Activated CD4-positive, alpha-beta T cell treated with anti-CD3 and anti-CD28 coated beads, Interleukin-2, Interleukin-6, amounts not matched to agents 100 ng/mL and 50 ng/mL, durations not matched to agents 16 hours and 8 hours (primary cell): ENCODE measurements at places on chromosomes 13 and 19.

DNA sequence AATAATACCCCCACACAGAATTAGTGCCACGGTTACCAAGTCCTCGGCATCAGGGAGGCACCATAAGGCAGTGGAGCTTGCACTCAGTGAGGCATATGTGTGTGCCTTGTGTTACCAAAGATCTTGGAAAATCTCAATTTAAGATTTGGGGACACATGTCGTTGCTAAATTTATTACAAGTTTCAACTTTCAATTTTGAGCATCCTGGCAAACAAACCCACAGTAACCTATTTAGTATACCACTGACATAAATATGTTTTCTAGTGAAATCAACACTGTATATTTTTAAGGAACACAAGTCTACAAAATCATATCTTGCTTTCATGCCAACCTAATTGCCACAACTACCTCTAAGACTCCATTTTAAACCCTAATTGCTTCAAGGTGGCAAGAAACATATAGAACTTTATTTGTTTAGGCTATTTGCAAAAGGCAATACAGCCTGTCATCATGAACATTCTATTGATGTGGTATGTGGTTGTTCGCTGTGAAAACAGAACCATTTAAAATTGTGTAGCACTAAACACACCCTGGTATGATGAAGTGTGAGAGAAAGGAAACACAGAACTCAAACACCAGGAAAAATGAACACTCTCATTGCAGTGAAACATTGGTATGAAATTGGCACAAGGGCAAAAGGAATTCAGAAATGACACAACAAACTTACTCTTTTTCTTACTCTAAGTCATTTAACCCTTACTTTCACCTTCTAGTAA is 531.1 kb downstream of the IRS2 start:
- no peak for DNase-seq

DNA sequence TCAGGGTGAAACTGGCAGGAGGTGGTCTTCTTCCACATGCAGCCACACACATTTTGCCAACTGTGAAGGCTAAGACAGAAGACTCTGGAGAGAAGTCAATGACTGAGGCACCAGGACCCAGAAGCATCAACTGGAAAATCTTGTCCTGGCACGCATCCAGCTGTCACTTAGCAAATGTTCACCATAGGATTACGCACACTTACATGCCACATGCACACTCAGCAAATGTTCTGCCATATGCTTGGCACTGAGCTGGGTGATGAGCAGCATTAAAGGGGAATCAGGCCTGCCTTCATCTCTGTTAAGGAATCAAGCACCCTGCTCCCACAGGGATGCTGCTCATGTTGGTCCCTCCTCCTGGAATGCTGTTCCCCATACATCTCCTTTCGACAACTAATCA is 5.1 kb downstream of the ZNF599 start:
- DNase-seq = no peak

DNA sequence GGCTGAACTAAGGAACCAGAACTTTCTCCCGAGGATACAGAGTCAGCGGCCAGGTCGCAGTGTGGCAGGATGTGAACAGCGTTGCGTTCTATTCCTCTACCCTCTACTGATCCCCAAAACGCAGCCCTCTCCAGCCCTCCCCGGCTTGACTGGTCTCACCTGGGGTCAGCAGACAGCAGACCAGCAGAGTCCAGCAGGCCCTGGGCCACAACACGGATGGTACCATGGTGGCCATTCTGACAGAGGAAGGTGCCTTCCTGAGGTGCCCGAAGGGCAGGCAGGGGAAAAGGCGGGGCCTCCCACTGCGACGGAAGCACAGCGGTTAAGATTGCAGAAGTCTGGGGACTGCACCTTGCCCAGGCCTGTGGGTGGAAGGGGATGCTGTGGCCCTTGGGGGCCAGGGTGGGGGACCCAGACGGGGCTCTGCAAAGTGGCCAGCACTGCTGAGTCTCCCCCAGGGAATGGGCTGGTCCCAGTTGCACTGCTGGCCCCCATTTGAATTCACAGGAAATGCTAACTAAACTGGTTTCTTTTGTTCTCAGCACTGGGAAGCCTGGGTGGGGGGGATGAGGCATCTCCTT is at the start of gene ICAM3:
Gene ICAM3 (minus strand): TSS at position 245 of the 581 bp plus-strand sequence. CDS start 10 bp downstream, at position 235.
- DNase-seq = peak; percentile 81

- peak; percentile 86 for DNase-seq
These were observed at the start of gene UHRF1 for GRCh38 chr19:4909156-4909896. TSS of gene UHRF1 (plus strand) at chr19:4909501. CDS start at chr19:4910886, 1,385 bp downstream.

GRCh38 chr19:45423589-45424190 is at the start of gene ERCC1:
TSS of gene ERCC1 (minus strand) at chr19:45423917. CDS start at chr19:45423374, 543 bp downstream.
- DNase-seq = peak; percentile 95

DNA sequence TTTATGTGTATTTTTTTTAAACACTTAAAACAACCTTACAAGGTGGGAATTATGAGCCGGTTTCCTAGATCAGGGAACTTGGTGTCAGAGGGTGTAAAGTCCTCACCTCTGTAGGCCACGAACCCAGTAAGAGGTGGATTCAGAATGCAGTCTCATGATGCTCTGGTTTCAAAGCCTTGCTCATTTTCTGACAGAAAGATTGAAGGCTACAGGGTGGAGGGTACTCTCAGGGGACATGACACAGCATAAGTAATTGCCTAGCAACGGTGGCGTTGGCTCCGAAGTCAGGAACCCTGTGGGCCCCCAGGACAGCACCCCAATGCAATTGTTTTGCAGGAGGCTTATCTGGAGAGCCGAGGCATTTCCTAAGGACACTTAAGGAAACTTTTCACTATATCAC is 794.7 kb downstream of the EFNB2 start:
- DNase-seq = no peak

DNA sequence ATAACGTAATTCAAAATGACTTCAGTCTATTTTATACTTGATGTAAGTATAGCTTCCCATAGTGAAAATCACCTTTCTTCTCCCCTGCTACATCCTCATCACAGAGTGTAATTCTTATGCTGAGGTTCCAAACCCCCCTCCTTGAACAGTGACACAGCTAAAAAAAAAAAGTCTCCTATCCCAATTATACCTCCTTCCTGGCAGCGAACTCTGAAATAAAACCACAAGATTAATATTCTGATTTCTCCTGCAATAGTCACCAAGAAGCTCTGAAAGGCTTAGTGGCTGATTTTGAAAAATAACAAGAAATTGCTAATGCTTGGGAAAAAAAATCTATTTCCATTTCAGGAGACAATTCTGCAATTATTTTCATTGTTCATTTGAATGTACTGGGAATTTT is 36.3 kb downstream of the EFNB2 start:
- DNase-seq = no peak

- no peak for DNase-seq
These were observed 4.2 kb upstream of the PKN1 start for GRCh38 chr19:14428882-14429416.

- DNase-seq = no peak
These were observed 6.8 kb upstream of the UBE2L5 start for GRCh38 chr13:30415430-30416030.

- no peak for DNase-seq
These were observed 546.2 kb downstream of the SLITRK5 start for GRCh38 chr13:88217372-88217771.

- DNase-seq = no peak
These were observed 96.6 kb upstream of the POSTN start for GRCh38 chr13:37695200-37695599.

DNA sequence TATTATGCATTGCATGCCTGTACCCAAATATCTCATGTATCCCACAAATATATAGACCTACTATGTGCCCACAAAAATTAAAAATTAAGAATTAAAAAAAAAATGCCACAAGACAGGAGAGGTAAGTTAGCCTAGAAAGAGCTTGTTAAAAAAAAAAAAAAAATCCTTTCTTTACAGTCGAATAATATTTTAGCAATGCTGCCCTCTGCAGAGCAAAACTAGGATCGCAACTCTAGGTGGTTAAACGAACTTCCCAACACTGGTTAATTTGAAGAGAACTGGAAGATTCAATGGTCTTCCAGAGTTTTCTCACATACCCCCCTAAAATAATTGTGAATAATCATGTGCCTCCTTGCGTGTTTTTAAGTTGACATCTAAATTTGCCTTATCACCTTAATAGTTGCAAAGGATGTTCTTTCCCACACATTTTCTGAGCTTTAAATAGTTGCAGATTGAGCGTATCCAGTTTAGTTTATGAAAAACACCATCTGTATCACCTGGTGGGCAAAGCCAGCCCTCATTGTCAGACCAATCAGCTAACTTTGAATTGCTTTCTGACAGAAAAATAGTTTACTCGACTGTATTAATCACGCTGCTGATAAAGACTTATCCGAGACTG is 47.4 kb upstream of the RCBTB2 start:
- peak; percentile 82 for DNase-seq

GRCh38 chr13:80009760-80010159 is 331.2 kb downstream of the SPRY2 start:
- DNase-seq = no peak

DNA sequence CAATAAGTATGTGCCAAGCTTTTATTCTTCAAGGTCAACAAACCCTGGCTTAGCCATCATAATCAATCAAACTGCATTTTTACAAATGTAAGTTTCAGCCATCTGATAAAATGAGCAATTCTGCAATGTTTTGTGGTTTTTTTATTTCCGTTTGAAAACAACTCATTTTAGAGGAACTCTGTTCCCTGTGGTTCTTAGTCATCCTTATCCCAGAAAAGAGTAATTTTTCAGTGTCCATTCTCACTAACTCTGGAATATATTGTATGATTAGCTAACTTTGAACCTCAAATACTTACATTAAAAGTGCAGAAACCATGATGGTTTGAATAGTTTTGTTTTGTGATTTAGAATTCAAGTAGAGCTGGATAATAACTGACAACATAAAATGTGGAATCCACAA is 87.6 kb downstream of the IRS2 start:
- DNase-seq = no peak

- DNase-seq = peak; percentile 59
These were observed 6.1 kb downstream of the IL4I1 start for GRCh38 chr19:49890349-49891311.

GRCh38 chr19:12772323-12772722 is 3.0 kb downstream of the HOOK2 start:
- DNase-seq = no peak

DNA sequence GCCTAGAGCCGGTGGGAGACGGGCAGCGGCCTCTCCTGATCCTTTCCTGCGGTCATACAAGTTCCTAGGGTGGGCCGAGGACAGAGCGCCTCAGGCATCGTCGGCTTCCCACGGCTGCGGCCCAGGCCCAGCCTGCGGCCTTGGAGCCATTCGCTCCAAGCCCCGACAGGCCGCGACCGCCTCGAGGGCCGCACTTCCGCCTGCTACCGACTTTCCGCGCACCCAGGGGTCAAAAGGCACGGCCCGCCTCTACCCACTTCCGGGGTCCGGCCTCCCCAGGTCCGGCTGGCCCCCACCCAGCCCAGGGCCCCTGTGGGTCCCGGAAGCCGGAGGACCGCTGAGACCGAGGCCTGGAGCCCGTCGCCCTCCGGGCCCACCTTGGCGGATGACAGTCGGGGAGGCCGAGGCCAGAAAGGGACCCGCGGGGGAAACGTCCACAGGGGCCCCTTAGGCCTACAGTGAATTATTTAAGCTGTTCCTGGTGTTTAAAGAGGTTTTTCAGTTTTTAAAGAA is 16.2 kb downstream of the ZIC2 start:
- DNase-seq = no peak

- DNase-seq = peak; percentile 100
These were observed at the start of gene DDA1 for GRCh38 chr19:17309198-17309964. TSS of gene DDA1 (plus strand) at chr19:17309563. CDS start at chr19:17309655, 92 bp downstream.
